ENCODE measurements at places on chromosomes 11 and 22.

DNA sequence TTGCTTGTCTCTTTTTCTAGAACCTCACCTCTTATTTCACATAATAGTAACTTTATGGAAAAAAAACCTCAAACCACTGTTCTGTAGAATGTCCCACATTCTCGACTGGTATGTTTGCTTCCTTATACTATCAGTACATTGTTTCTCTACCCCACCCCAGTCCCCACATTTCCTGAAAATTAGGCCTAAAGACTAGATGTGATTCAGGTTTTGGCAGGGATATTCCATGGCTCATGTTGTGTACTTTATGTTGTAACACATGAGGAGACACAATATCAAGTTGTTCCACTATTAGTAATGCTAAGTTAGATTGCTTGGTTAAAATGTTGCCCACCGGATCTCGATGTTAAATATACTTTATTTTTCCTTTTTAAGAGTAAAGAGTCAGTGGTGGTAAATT, 34.7 kb downstream of the DDIAS start:
- no peak for DNase-seq

GRCh38 chr11:47551086-47551485, 1.8 kb downstream of the CELF1 start:
- no peak for DNase-seq

DNA sequence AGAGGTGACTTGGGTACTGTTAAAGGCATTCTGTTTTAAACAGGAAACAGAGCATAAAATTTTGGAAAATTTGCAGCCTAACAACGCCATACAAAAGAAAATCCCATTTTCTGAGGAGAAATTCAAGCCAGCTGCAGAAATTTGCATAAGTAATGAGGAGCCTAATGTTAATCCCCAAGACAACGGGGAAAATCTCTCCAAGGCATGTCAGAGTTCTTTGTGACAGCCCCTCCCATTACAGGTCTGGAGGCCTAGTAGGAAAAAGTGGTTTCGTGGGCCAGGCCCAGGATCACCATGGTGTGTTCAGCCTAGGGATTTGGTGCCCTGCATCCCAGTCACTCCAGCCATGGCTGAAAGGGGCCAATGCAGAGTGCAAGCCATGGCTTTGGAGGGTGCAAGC, 1333.1 kb upstream of the TENM4 start:
- no peak for DNase-seq

DNA sequence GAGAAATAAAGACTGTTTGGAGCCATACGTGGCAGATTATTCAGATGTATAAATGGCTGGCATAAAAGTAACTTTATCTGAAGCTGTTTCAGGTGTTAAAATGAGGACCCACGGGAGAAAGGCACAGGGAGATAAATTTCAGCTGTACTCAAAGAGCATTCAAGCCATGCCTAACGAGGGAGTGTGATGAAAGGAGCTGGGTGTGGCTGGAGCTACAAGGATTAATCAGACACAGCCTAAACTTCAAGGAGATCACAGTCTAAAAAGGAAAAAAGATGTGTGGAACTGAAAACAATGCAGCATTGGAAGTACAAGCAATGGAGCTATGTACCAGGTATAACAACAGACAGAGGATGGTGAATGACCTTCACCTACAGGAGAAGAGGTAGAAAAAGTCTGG, 120.8 kb upstream of the APOA1 start:
- no peak for DNase-seq

Data from activated CD4-positive, alpha-beta T cell treated with anti-CD3 and anti-CD28 coated beads, Interleukin-2, amount 50 U/mL, for 1 hour (primary cell).